Mesendoderm (in vitro differentiated cells): ENCODE measurements at places on chromosomes 1 and 21.
A peak's percentile ranks its signal among the peaks of the same experiment; 100 is the strongest.

GRCh38 chr1:41622859-41623732 lies 138.6 kb upstream of the EDN2 start:
- H3K27ac ChIP-seq: no peak overlapping the region
- no peak overlapping the region for H3K4me3 ChIP-seq
- H3K36me3 ChIP-seq: no peaks in the 10 kb centered on the region
- DNase-seq: no peak
- H3K27me3 ChIP-seq: no peaks in the 10 kb centered on the region

DNA sequence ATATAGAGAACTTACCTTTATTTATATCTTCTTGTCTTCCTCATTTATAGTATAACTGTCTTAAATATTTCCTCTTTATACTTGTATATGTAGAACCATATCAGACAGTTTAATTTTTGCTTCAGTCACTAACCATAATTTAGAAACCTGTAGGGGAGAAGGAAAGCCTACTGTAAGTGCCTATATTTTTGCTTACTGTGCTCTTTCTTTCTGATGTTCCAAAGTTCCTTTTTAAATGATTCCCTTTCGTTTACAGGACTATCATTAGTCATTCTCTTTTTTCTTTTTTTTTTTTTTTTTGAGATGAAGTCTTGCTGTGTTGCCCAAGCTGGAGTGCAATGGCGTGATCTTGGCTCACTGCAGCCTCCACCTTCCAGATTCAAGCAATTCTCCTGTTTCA lies 109.7 kb downstream of the CENPF start:
- no peaks in the 10 kb centered on the region for H3K27me3 ChIP-seq
- H3K4me3 ChIP-seq: no peak overlapping the region
- H3K36me3 ChIP-seq: no peaks in the 10 kb centered on the region
- no peak overlapping the region for H3K27ac ChIP-seq
- no peak for DNase-seq
- no peaks in the 10 kb centered on the region for H3K4me1 ChIP-seq

DNA sequence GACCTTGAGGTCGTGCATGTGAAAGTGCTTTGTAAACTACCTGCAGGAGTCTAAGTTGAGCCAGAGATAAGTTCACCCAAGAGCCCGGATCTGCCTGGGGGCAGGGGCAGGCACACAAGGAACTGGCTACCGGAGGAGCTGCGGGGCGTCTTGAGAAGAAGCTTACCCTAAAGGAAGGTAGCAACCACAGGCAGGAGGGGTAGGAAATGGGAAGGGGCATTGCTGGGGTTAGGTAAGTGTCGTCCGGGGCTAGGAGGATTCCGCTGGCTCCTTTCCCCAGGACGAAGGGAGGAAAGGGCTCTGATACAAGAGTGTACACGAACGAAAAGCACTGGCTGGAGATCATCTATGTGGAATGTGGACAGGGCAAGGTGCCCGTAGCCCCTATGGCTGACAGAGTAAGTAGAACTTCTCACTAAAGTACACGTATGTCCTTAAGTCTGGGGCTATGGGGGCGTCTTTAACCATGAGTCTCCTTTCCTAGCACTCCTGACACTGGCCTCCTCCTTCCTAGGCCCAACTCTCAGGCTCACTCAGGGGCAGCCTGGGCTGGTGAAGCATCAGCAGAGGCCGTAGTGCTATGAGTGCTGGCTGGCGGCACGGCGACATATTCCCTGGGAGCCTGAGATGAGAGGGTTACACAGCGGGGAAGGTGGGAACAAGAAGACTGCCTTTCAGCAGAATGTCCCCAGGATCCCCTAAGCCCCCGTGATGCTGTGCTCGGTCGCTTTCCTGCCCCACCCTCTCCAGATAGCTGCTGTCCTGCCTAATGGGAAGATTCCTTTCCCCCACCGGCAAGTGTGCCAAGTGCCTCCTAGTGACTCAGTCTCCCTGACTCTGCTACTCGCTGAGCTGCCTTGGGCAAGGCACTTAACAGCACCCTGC lies 9.1 kb upstream of the GALNT2 start:
- H3K27ac ChIP-seq: no peak overlapping the region
- DNase-seq: no peak
- H3K27me3 ChIP-seq: no peaks in the 10 kb centered on the region
- H3K36me3 ChIP-seq: no peaks in the 10 kb centered on the region
- H3K4me1 ChIP-seq: no peaks in the 10 kb centered on the region

- H3K36me3 ChIP-seq: no peaks in the 10 kb centered on the region
- no peak overlapping the region for H3K4me3 ChIP-seq
- H3K4me1 ChIP-seq: no peaks in the 10 kb centered on the region
Observed at GRCh38 chr1:222079566-222079965, 337.7 kb upstream of the DUSP10 start.

GRCh38 chr1:182173808-182174512 lies 112.4 kb upstream of the ZNF648 start:
- H3K4me1 ChIP-seq: no peaks in the 10 kb centered on the region
- H3K27me3 ChIP-seq: no peaks in the 10 kb centered on the region
- DNase-seq: peak; percentile 7
- H3K4me3 ChIP-seq: no peak overlapping the region

DNA sequence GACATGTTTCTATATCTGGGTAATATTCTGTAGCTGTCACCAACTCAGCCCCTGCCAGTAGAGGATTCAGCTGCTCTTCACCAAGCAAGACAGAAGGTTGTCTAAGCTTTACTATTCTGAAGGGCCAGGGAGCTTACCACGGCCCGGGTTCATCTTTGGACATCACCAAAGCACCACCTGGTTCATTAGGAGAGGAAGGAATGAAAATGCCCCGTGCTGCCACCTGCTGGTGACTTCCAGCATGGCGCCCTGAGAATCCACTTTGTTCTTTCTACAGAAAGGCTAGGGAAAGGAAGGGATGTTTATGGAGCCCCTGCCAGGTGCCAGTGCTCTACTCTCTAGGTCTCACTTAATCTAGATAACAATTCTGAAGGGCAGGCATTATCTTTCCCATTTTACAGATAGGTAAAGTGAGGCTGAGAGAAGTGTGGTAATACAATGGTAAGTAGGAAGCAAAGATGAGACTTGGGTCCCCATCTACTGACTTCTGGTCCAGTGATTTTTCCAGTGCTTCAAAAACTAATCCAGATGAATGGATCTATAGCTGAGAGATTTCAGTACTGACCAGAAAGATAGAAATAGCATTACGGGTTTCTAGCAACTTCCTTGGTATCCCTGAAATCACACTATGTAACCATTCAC lies 79.5 kb downstream of the BEND5 start:
- H3K27me3 ChIP-seq: no peaks in the 10 kb centered on the region
- DNase-seq: peak; percentile 69
- H3K4me3 ChIP-seq: no peak overlapping the region
- H3K27ac ChIP-seq: no peak overlapping the region
- H3K36me3 ChIP-seq: no peaks in the 10 kb centered on the region

- no peak overlapping the region for H3K4me3 ChIP-seq
- no peaks in the 10 kb centered on the region for H3K27me3 ChIP-seq
- peaks cover 8% of the 10 kb centered on the region for H3K36me3 ChIP-seq
- peak overlapping the region; percentile 41 for H3K27ac ChIP-seq
- DNase-seq: peak; percentile 87
- H3K4me1 ChIP-seq: peaks cover 26% of the 10 kb centered on the region
Observed at GRCh38 chr1:15949453-15950245, 26.3 kb downstream of the ZBTB17 start.

- no peak overlapping the region for H3K27ac ChIP-seq
- H3K36me3 ChIP-seq: no peaks in the 10 kb centered on the region
- no peaks in the 10 kb centered on the region for H3K27me3 ChIP-seq
- no peak for DNase-seq
Observed at GRCh38 chr21:26077521-26077920, 93.0 kb downstream of the APP start.

DNA sequence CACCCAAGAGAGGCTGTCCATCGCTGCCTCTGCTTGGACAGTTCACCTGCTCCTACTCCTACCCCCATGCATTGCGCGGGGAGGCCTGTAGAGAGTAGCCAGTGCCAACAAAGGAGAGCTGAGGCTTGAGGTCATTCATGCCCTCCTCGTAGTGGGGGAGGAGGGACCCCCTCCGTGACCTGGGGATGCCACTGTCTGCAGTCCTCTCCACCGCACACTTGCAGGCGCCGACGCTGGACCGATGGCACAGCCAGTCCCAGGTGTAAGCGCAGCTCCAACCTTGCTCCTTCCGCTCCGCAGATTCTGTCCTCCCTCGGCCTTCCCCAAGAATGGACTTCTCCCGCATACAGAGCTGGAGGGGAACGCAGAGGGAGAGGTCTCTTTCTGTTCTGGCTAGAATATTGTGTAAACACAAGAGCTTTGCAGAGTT lies 672 bp upstream of the PHLDA3 start:
- peaks cover 3% of the 10 kb centered on the region for H3K4me1 ChIP-seq
- DNase-seq: peak; percentile 33
- no peak overlapping the region for H3K4me3 ChIP-seq

DNA sequence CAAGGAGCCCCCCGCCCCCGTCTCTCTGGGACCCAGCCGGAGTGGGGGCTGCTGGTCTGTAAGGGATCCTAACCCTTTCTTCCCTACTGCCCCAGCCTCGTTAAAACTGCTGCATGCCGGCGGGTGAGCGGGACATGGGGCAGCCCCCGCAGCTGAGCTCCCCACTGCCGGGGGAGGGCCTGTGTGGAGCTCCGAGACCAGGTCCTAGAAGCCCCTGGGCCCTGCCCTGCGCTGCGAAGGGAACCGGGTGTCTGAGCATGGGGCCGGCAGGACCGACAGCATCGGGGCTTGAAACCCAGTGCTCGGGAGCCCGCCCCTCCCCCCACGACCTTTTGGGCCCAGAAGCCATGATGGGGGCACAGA lies 9.2 kb upstream of the COL6A1 start:
- H3K27me3 ChIP-seq: no peaks in the 10 kb centered on the region
- peak overlapping the region; percentile 100 for H3K27ac ChIP-seq
- H3K4me1 ChIP-seq: peaks cover 4% of the 10 kb centered on the region
- H3K4me3 ChIP-seq: no peak overlapping the region
- DNase-seq: peak; percentile 47

DNA sequence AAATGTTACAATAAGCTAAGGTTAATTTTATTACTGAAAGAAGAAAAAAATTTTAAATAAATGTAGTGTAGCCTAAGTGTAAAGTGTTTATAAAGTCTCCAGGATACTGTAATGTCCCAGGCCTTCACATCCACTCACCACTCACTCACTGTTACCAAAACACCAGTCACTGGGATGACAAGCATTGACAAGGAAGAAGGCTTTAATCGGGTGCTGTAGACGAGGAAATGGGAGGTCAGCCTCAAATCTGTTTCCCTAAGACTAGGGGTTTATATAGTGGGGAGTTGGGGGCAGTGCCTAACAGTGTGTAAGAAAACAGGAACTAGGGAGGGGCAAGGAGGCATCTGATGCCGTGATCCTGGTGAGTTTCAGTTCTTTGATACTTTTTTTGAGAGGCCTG lies 69.4 kb downstream of the CHRM3 start:
- no peaks in the 10 kb centered on the region for H3K36me3 ChIP-seq
- no peaks in the 10 kb centered on the region for H3K4me1 ChIP-seq
- no peak overlapping the region for H3K27ac ChIP-seq
- no peaks in the 10 kb centered on the region for H3K27me3 ChIP-seq
- no peak overlapping the region for H3K4me3 ChIP-seq
- DNase-seq: no peak

DNA sequence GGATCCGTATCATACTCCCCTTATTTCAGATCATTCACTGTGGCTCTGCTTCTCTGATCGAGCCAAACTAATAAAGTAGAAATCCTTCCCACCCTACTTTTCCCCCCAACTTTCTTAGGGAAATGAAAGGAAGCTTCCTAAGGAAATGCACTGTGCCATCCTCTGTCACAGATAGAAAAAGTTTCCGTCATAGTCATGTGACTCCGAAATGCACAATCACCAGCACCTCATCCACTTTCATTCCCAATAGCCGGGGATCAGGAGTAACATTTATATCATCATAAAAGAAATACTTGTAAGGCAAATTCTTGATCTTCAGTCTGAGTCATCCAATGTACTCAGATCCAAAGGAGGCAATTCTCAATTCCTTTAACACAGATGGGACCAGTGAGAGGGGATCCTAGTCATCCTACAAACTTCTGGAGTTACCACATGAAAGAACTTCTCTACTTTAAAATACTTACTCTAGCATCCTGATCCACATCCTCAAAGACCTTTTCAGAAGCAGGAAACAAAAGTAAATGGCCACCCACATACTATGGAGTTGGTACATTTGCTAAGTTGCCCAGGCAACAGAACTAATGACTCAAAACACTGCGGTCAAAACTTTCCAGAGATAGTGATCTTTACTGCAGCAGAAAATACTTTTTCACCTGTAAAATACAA lies 97.8 kb upstream of the ZC3H11B start:
- H3K36me3 ChIP-seq: no peaks in the 10 kb centered on the region
- DNase-seq: peak; percentile 9
- H3K4me3 ChIP-seq: no peak overlapping the region
- no peak overlapping the region for H3K27ac ChIP-seq

DNA sequence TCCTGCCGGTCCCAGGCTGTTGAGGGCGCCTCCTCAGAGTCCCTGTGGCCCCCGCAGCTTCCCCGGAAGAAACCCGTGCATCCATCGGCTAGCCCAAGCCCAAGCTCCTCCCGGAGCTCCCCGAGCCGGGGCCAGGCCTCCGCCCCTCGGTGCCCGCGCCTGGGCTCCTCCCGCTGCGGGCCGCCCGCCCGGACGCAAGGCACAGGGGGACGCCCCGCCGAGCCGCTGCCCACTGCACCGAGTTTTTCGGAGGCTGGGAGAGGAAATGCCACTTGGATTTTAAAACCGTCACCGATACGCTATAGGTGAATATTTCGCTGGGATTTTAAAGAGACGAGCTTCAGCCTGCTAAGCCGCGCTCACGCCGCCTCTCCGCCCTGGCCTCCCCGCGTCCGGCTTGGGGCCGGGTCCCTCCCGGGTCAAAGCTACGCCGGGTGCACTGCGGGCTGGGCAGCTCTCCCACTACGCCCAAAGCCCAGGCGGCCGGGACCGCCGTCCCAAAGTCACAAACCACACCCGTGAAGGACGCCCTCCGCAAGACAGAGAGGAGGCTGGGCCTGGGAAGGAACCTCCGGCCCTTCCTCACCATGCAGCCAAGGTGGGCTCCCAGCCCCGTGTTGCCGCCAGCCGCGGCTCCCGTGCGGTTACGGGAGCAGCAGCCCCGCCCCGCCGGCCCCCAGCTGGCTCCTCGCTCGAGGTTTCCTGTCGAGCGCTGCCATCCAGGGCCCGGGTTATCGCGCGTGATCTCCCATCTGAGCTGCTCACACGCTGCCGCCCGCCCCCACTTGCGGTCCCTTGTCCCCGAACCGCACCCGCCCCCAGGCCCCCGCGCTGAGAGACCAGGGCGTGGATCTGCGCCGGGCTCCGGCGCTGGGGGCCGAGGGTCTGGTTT lies 63.2 kb downstream of the CD247 start:
- DNase-seq: peak; percentile 55
- no peaks in the 10 kb centered on the region for H3K27me3 ChIP-seq
- H3K4me3 ChIP-seq: peak overlapping the region; percentile 41
- H3K27ac ChIP-seq: no peak overlapping the region

DNA sequence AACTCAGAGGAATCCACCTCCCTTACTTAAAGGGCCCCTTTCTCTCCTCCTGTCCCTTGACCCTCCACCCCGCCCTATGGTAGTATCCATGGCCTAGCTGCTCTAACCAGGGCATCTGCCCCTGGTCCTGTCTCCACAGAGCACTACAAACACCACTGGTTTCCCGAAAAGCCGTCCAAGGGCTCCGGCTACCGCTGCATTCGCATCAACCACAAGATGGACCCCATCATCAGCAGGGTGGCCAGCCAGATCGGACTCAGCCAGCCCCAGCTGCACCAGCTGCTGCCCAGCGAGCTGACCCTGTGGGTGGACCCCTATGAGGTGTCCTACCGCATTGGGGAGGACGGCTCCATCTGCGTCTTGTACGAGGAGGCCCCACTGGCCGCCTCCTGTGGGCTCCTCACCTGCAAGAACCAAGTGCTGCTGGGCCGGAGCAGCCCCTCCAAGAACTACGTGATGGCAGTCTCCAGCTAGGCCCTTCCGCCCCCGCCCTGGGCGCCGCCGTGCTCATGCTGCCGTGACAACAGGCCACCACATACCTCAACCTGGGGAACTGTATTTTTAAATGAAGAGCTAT lies 1.7 kb downstream of the BTG2 start:
- peaks cover 23% of the 10 kb centered on the region for H3K4me1 ChIP-seq
- H3K4me3 ChIP-seq: no peak overlapping the region
- peak; percentile 29 for DNase-seq
- H3K27me3 ChIP-seq: no peaks in the 10 kb centered on the region
- no peaks in the 10 kb centered on the region for H3K36me3 ChIP-seq
